ENCODE measurements at places on chromosomes 11 and 22.

DNA sequence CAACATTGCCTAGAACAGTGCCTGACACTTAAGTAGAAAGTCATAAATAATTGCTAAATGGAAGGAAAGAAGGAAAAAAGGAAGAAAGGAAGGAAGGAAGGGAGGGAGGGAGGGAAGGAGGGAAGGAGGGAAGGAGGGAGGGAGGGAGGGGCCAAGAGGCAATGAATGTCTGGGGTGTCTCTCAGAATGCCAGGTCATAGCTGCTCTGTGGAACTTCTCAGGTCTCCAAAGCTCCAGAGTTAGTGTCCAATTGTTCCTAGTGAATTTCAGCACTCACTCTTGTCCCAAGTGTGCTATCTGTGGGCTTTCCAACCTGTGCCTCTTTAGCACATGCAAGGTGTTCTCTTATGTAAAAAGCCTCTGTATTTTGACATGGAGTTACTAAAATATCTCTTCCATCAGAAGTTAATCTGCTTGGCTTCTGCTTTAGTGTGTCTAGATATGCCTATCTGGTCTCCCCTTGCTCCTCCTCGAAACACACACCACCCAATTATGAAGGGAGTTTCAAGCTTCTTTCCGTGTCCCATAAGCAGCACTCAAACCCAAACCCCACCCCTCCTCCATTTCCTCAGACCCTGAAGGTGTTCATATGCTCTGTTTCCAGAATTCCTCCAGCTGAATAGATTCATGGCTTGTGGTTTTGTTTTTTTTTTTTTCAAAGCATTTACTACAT lies 56.5 kb downstream of the FAM76B start:
- no peak for DNase-seq

GRCh38 chr11:3893311-3893710 lies 37.8 kb downstream of the STIM1 start:
- DNase-seq, result no peak

DNA sequence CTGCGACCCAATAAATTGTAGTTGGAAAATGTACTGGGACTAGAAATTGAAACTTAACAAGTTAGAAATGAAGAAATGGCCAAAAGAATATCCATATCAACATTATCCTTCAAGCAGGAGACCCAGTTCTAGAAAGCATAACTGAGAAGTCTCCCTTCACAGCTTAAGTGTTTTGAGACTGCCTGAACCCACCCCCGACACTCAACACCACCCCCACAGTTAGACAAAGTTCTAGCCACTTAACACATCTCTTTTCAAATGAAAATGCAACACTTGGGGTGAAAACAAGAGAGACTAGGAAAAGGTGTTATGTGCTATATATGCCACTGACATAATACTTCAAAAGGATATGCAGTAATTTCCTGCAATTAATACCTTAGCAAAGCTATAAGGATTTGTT lies 184.5 kb downstream of the SOX6 start:
- no peak for DNase-seq

DNA sequence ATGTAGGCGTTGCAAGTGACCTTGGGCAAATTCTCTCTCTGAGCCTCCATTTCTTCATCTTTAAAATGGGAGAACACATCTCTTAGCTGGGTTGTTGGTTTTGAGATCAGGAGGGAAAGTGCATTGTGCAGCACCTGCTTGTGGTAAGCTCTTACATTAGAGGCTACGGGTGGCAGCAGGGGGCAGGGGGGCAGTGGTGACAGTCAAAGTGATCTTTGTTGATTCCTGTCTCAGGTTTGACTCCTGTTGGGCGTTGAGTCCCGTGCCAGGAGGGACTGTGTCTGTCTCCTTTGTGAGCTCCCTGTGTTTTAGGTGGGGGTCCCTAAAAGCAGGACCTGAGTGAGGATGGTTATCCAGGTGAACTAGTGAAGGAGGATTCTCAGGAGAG lies 101.7 kb downstream of the TP53I11 start:
- DNase-seq, result no peak

DNA sequence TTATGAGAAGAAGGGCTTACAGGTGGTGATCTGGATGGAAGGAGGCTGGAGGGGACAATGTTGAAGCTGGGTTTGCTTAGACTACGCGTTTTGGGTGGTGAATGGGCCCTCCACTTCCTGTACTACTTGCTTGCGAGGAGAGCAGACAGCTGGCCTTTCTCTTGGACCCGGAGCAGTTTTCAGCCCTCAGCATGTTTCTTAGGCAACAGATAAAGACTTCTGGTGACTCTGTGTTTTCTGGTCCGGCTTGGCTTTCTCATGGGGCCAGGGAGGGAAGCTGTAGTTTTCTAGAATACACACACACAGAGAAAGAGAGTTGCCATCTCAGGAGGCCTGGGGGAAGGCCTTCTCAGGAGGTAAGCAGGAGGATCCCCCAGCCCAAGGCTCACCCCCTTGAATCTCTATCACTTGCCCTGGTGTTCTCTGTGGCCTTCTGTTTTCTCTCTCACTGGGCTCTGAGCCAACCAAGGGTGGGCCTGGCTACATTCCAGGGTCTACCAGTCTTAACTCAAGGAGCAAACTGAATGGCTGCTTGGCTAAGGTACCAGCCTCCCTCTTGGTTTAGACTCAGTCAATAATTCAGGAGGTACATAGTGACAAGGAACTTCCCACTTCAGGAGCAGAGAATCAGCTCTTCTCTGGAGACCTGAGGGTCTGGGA lies 2.4 kb downstream of the CCS start:
- no peak for DNase-seq

DNA sequence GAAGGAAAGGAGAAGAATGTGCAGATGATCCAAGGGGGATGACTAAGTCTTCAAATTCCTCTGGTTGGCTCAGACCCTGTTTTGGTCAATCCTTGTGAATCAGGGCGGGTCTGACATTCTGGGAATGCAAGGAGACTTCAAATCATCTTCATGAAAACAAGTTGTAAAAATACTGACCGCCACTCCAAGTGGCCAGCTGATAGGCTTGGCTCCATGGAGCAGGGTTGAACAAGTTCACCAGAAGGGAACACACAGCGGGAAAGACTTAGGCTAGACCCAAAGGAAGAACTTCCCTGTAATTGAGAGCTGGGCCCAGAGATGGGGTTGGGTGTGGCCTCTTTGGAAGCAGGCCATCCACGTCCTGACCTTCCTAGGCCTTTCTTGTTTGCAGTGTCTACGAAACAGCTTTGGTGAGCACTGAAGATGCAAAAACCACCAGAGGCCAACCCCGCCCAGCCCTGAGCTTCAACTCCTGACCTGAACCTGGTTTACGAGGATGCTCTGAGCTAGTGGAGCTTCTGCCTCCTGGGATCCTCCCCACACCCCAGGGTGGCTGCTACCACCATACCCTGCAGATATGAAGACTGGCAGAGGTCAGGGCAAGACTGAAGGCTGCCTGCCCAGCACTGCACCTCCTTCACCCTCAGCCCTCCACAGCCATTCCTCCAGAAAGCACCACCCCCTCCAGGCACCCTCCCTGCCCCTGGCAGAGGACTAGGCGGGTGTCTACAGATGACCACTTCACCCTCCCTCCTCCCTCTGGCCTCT lies 26.1 kb downstream of the GDPD5 start:
- DNase-seq, result no peak

- no peak for DNase-seq
Measured at GRCh38 chr11:45181193-45181888, 34.9 kb downstream of the PRDM11 start.

DNA sequence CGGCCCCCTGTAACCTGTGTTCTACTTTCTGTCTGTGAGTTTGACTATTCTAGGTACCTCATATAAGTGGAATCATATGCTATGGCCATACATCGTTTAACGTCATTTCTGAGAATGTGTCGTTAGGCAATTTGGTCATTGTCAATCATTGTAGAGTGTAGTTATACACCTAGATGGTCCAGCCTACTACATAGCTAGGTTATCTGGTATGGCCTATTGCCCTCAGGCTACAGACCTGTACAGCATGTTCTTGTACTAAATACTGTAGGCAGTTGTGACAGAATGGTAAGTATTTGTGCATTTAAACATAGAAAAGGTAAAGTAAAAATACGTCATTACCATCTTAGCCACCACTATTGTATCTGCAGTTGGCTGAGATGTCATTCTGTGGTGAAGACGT lies 35.2 kb downstream of the MYO7A start:
- DNase-seq, result no peak

GRCh38 chr11:126061707-126062678 lies 673 bp downstream of the CDON start:
- no peak for DNase-seq

- no peak for DNase-seq
Measured at GRCh38 chr11:57639321-57640067, 10.2 kb downstream of the YPEL4 start.

DNA sequence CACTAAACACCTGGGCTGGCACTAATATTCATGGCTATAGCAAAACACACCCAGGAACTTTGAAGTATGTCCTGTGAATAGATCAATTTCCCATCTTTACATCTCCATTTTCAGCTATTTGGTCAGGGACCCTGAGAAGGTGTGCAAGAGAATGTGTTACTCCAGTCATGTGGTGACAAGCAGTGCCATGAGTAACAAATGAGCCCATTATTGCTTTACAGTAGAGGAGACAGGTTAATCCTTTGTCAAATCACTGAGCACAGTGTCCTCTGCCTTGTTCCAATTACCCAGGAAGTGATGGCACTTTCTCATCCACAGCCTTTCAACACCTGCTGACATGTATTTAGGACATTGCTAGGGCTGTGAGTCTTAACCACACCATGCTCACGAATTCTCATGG lies 664.8 kb upstream of the API5 start:
- no peak for DNase-seq

- DNase-seq, result no peak
Measured at GRCh38 chr22:21674638-21675245, 8.9 kb downstream of the PPIL2 start.

- DNase-seq, result no peak
Measured at GRCh38 chr22:41576877-41577276, 12.8 kb downstream of the PMM1 start.

DNA sequence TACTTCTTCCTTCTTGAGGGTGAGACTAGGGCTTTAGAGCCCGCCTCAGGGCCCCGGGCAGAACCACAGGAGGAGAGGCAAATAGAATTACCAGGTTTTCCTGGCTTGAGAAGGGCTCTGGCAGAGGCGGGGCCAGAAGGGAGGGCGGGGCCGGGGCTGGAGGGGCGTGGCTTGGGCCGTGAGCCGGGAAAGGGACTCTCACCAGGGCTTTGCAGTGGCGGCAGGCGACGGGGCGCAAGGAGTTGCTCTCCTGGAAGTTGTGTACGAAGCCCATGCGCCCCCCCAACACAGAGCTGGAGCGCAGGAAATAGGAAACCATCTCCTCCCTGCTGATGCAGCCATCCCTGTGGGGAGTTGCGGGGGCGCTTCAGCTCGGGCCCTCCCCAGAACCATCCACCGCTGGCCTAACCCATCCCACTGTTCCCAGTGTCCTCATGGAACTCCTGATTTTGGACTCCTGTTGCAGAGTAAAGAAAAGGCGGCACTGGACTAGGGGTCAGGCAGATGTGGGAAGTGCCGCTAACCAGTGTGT lies 6.9 kb upstream of the NRXN2 start:
- no peak for DNase-seq

Measured in activated CD8-positive, alpha-beta memory T cell treated with anti-CD3 and anti-CD28 coated beads for 4 hours (primary cell).